BJ (cell line): ENCODE measurements at places on chromosomes 11 and 22.
A peak's percentile ranks its signal among the peaks of the same experiment; 100 is the strongest.

DNA sequence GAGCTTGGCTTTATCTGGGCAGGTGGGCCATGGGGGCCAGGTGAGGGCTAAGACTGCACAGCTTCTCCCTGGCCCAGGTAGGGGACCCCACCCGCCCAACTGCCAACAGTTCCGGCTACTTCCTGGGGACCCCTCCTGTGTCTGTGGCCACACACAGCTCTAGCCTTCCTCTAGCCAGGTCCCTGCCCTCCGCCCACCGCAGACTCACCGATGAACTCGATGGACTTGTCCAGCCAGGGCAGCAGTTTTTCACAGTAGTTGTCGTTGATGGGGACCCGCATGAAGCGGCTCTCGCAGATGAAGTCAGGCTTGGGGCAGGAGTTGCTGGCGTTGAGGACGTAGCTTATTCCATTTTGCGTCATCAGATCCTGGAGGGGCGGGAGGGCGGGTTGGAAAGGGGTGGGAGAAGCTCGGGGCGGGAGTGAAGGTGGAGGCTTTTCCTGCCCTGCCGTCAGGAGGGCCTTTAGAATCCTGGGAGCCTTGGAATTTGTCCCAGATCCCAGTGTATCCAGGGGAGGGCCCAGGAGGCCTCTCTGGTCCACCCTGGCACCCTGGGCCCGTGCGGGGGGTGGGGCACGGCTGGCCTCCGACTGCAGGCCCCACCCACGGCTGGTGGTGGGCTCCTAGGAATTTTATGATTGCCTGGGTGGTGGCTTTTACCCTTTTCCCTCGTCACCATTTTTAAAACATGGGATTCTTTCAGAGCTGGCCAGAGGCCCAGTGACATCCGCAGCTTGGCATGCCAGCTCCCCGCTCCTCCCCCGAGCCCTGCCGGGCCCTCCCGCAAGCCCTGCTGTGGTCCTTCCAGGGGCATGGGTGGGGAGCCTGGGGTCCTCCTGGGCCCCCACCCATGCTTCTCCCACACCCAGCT is 13.9 kb downstream of the DUSP8 start:
- DNase-seq: peak; percentile 39

- DNase-seq: no peak
These were observed 5.6 kb upstream of the ZBED4 start for GRCh38 chr22:49847751-49848689.

DNA sequence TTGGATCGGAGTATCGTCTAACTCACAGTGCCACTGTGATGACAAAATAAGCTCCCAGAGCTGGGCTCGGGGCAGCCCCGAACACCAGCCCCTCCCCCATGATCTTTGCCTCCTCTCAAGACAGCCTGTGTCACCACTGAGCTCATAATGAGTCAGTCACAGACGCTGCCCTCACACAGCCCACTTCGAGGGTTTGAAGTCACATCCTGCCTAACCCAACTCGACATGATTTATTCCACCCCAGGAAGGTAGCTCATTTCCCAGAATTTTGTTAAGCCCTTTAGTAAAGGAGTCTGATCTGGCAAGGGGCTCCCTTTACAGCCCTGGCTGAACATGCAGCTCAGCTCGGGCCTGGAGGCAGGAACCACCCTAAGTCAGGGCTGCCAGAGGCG is 22.8 kb downstream of the MYH9 start:
- peak; percentile 66 for DNase-seq

GRCh38 chr11:129102756-129103155 is 89.4 kb downstream of the ARHGAP32 start:
- no peak for DNase-seq

DNA sequence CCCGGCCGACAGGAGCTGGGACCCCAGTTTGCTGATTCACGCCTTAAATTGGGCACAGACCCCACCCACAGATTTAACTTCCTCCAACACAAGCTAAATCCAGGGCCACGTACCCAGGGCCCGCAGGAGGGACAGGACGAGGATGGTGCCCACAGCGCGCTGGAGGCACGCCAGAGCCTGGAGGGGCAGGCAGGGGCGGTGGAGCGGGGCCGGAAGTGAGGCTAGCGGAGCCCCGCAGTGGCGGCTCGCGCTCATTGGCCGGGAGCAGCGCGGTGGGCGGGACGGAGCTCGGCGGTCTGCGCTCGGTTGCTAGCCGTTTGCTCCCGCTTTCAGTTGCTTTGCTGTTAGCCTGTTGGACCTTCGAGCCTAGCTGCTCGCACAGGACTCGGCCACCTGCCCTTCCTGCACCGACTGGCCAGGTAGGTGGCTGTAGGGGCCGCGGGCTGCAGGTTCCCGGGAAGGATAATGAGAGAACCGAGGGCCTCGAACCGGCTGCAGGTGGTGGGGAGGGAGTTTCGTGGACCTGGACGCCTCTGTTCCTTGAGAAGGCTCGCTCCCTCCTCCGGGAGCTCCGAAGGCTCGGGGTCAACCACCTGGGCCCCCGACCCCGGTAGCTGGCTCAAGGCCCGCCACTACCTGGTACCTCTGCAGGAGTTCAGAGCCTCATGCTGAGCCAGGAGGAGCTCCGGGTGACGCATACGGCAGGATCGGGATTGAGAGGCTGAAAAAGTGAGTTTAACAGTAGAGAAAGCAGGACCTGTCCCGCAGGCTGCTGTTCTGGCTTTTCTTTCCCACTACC is at the start of gene CCDC134:
Gene CCDC134 (plus strand): TSS at position 332 of the 799 bp plus-strand sequence. CDS start 8,212 bp downstream, outside the sequence.
- DNase-seq: no peak

DNA sequence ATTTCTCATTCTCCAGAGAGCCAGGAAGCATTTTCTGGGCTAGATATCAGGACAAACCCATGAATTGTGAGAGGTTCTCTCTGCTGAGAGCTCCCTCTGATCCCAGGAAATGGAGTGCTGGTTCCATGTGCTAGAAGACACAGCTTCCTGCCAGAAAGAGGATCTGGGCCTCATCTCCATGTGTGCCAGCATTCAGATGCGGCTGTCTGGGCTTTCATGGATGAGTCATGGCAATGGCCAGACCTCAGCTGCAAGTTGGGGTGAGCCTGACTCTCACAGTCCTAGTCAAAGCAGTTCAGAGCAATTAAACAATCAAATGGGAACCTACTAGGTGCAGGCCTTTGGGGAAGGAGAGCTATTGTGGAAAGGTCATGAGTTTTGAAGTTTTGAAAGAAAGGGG is 82.3 kb upstream of the EED start:
- DNase-seq: no peak

DNA sequence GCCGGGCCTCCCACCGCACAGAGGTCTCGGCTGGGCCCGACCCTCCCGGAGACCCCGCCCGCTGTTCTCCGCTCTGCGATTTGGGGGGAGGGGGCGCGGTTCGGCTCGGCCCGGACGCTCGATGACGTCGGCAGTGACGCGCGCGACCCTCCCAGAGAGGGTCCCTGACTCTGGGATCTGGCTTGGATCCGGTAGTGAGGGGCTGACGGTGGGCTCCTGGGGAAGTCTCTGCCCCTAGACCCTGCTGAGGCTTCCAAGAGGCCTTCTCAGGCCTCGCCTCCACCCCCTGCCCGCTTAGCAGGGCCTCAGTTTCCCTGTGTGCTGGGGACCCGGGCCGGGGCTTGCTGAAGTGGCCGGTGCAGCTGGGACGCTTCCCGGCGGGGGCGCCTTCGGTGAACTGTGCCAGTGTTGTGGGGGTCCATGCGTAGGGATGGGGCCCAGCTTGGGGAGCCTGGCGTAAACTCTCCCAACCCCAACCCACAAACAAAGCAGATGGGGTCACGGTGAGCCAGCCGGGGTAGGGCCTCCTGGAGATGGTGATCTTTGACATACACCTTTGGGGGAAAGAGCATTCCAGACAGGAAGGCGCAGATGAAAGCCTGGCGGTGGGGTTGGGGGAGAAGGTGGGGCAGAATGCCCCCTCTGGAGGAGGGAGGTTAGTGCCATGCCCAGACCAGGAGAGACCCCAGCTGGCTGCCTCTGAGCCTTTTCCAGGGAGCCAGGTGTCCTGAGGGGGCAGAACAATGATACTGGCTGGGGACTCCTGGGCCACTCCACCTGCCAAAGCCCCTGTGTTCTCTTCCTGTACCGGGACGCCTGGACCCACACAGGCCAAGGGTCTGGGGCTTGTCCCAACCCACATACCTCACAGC is 1.0 kb downstream of the B4GALNT4 start:
- DNase-seq: no peak

- DNase-seq: no peak
These were observed 404.4 kb downstream of the KCNA4 start for GRCh38 chr11:29612423-29612822.

GRCh38 chr11:102287964-102288724 is 29.1 kb upstream of the BIRC3 start:
- no peak for DNase-seq

DNA sequence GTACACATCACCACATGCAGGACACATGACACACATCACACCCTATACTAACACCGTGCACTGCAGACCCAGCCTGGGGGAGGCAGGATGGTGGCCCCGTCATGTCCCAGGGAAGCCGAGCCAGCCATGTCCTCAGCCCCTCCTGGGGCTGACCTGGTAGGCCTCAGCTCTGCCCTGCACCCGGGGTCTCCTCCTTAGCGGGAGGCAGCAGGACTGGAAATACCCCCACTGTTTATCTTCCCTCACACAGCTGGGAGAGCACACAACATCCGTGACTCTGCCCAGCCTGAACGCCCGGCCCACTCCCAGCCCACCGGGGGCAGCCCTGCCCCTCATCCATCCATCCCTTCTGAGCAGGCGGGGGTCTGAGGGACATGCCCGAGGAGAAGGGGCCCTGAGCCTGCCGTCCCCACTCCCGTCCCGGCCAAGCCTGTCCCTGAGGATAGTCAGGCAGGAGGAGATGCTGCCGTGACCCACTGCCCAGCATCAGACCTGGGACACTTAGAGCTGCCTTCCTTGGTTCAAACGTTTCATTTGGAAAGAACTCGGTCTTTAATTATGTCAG is 945.0 kb downstream of the BRD1 start:
- DNase-seq: no peak

DNA sequence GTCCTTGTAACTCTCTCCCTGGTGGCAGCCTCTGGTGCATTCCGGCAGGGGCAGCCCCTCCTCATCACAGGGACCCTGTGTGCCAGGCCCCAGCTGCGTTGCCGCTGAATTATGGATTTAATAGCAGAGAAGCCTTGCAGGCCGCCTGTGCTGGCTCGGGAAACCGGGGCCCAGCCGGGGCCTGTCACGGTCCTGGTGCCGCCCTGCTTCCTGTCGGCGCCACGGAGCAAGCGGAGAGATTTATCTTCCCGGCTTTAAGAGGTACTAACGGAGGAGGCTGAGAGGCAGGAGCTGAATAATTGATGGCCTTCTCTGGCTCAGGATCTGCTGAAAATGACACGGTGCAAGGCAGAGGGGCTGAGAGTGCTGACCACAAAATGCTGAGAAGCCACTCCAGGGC is 54.0 kb upstream of the CCDC188 start:
- no peak for DNase-seq

DNA sequence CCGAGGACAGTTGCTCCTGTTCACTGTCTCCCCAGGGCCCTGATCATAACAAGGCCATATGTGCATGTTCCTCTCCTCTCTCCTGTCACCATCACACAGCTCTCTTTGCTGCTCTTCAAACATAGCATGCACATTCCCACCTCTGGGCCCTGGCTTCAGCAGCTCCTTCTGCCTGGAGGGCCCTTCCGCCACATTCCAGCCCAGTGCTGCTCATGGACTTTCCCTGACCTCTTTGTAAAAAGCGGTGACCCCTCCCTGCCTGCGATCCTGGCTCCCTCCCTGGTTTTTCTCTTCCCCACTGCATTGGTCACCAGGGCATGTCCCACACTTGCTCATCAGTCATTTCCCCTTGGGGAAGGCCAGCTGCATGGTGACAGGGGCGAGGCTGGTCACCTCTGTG is 98.2 kb downstream of the MYO18B start:
- DNase-seq: no peak

DNA sequence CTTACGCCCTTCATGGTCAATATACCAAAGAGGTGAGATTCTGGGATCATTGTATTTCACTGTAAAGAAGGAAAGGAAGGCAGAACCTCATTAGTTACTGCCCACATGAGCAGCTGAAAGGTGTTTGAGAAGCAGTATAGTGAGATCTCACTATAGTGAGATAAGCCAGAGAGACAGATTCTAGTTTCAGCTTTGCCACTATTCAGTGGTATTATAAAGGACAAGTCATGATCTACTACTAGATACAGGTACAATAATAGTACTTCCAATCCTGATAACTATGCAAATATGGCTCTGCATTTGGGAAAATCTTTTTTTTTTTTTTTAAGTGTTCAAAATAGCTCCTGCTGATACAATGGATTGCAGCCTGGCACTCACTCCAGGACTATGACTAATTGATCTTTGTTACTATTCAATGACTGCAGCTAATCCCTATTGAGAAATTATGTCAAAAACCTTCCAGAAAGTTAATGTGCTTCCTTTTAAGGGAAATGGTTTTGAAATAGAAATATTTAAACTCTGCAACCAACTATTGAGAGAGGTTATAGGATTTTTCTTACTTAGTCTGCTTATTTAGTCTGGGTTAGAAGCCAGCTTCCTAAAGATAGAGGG is 8.3 kb upstream of the DLAT start:
- no peak for DNase-seq

DNA sequence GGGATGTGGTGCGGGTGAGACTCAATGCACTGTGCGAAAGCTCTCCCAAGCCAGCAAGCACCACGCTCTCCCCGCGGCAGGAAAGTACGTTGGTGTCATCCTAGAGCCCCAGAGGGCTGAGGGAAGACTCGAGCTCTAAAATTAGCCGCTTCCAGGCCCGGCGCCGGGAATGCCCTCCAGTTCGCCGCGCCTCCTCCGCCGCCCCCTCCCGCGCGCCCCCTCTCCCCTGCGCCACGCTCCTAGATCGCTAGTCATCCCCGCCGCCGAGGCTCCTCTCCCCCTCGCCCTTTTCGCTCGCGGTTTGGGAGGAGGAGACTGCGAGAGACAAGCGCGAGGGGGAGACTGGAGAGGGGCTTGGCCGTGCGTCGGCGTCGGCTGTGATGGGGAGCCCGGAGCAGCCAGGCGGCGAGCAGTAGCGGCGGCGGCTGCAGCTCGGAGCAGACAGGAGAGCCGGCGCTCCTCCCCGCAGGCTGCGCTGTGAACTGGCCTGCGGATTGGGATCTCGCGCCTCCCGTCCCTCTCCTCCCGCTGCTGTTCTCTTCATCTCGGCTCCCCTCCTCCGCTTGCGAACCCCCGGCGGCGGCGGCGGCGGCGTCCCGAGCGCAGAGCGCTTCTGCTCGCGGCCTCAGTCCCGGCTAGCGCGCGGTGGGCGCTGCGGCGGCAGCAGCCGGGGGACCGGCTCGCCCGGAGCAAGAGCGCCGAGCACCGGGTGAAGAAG is at the start of gene FAT3:
Gene FAT3 (plus strand): TSS at position 412 of the 718 bp plus-strand sequence. CDS start 127,295 bp downstream, outside the sequence.
- no peak for DNase-seq

GRCh38 chr22:46373159-46373558 is 37.6 kb downstream of the TRMU start:
- no peak for DNase-seq

GRCh38 chr22:44682556-44683168 is 19.3 kb upstream of the PRR5 start:
- DNase-seq: no peak

DNA sequence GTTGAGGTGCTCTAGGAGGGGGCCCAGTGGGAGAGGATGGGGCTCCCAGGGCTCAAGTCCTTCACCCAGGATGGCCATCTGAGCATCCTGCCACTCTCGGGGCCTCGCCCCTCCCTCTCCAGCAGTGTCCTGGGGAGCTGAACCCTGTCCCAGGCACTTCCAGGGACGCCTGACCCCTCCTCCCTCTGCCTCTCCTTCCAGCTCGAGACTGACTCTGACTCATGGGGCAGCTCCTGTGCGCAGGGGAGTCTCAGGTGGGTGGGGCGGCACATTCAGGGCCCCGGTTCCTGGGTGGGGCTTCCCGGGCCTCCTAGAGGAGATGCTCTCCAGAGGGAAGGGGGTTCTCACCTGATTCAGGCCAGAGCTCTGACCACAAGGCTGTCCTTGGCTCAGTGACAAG is 77.1 kb upstream of the IGLL5 start:
- no peak for DNase-seq

GRCh38 chr11:78295347-78295746 is 106.6 kb downstream of the USP35 start:
- DNase-seq: no peak
